Lung (tissue), 17 donors: ENCODE measurements at places on chromosomes 3 and 15. TPM values are rescaled to one million over a fixed set of nuclear protein-coding genes. Genes with fewer than 3 reads are reported as not detected.

Gene ACSBG1
- 3.5 TPM for total RNA-seq

Gene GP5
- total RNA-seq, result 1.1 TPM

DNA sequence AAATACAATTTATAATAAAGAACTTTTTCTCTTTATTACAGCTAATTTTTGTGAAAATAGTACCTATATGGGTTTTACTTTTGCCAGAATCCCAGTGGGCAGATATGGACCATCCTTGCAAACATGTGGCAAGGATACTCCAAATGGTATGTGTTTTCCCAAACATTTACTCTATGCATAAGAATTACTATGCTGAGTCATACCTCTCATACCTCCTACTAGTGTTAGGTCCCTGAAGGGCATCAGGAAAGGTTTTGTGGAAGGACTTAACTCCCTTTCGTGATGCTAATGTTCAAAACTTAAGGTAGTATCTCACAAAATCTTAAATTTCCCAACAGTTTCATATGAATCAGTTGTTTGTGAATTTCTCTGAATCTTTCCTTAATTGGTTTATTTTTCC, 21.3 kb downstream of the ADGRG7 start:
- no peaks in the 10 kb centered on the region for H3K27me3 ChIP-seq
- H3K36me3 ChIP-seq, result no peaks in the 10 kb centered on the region
- DNase-seq, result no peak
- H3K27ac ChIP-seq, result no peak overlapping the region

DNA sequence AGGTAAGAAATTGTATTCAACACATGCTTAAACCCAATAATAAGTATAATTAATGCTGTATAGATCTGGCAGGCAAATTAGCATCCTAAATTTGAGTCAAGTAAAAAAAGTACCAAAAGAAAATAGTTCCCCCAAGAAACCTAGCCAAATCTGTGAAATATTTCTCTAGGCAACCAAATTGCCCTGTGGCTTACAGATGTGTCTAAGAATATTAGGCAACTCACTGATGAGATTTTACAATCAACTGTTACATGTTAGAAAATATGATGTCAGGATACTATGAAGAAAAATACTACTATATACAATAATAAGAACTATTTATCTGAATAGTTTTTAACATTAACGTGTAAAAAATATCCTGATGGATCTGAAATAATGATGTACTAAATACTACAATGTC, 397.1 kb downstream of the TIGIT start:
- H3K27ac ChIP-seq, result no peak overlapping the region
- H3K4me3 ChIP-seq, result no peak overlapping the region
- no peak for DNase-seq

DNA sequence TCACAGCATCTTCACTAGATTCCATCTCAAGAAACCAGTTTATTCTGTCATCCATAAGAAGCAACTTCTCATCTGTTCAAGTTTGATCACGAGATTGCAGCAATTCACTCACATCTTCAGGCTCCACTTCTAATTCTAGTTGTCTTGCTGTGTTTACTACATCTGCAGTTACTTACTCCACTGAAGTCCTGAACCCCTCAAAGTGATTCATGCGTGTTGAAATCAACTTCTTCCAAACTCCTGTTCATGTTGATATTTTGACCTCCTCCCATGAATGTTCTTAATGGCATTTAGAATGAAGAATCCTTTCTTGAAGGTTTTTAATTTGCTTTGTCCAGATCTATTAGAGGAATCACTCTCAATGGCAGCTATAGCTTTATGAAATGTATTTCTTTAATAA, 287.6 kb upstream of the TBL1XR1 start:
- no peak overlapping the region for H3K4me3 ChIP-seq
- DNase-seq, result no peak
- no peaks in the 10 kb centered on the region for H3K36me3 ChIP-seq
- H3K27ac ChIP-seq, result no peak overlapping the region

GRCh38 chr15:63887630-63888029, 53.9 kb upstream of the HERC1 start:
- H3K4me3 ChIP-seq, result no peak overlapping the region
- H3K27me3 ChIP-seq, result no peaks in the 10 kb centered on the region
- no peaks in the 10 kb centered on the region for H3K36me3 ChIP-seq
- no peaks in the 10 kb centered on the region for H3K4me1 ChIP-seq
- DNase-seq, result no peak

GRCh38 chr3:89113893-89114840, 6.7 kb downstream of the EPHA3 start:
- H3K36me3 ChIP-seq, result no peaks in the 10 kb centered on the region
- H3K4me1 ChIP-seq, result no peaks in the 10 kb centered on the region
- DNase-seq, result peak; percentile 89
- peaks cover 12% of the 10 kb centered on the region for H3K27me3 ChIP-seq
- peak overlapping the region; percentile 2 for H3K4me3 ChIP-seq

GRCh38 chr3:15307580-15307979, 24.8 kb downstream of the SH3BP5 start:
- H3K27ac ChIP-seq, result no peak overlapping the region
- H3K4me1 ChIP-seq, result peaks cover 11% of the 10 kb centered on the region
- no peaks in the 10 kb centered on the region for H3K27me3 ChIP-seq
- no peak overlapping the region for H3K4me3 ChIP-seq
- no peaks in the 10 kb centered on the region for H3K36me3 ChIP-seq

GRCh38 chr15:31374489-31374888, 47.9 kb downstream of the KLF13 start:
- no peak overlapping the region for H3K4me3 ChIP-seq
- DNase-seq, result no peak
- H3K36me3 ChIP-seq, result no peaks in the 10 kb centered on the region
- no peaks in the 10 kb centered on the region for H3K27me3 ChIP-seq

- H3K27ac ChIP-seq, result no peak overlapping the region
- H3K36me3 ChIP-seq, result no peaks in the 10 kb centered on the region
- H3K4me1 ChIP-seq, result peaks cover 11% of the 10 kb centered on the region
- peak; percentile 75 for DNase-seq
- H3K27me3 ChIP-seq, result no peaks in the 10 kb centered on the region
Observed at GRCh38 chr3:117133066-117133465, 423.5 kb downstream of the TUSC7 start.

DNA sequence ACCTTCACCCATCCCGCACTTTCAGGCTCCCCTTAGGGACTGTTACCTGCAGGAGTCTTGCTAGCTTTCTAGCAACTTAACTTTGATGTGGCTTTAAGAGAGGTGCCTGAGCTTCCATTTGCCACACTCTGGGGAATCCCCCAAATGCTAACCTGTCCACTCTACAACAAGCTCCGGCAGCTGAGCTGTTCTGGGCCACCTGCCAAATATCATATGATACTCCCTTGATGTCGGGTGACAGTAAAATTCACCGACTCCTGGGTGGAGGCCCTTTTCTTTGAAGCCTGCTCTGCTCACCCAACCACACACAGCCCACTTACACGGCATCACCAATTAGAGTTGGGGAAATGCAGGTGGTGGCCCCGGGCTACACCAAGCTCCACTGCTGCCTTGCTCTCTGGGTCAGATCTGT, 38.0 kb upstream of the XCR1 start:
- no peak for DNase-seq
- no peak overlapping the region for H3K4me3 ChIP-seq
- peaks cover 2% of the 10 kb centered on the region for H3K4me1 ChIP-seq

DNA sequence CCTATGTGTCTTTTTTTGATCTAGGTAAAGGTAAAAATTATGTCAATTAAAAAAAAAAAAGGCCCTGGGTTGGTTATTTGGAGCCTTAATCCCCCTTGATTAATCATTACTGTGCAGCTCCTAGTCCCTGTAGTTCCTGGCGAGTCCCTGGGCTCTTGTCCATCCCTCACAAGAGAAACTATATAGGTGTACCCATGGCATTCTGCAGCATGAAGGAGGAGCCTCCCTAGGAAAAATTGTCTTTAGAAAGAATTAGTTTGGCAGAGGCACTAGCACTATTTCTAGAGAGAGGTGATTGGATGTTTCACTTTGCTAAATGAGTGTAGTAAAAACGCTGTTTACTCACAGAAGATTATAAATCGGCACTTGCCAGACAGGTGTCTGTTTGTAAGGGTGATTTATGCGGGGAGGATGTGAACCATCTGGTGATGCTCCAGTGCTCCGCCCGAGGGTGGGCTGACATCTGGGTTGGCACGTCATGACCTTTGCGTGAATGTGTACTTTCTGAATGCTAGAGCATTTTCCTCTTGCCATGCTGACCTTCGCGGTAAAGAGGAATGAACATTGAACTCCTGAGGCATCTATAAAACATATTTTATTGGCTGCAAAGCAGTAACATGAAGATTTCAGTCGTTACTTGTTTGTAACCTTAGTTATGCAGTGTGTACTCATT, 12.6 kb downstream of the PLCL2 start:
- no peak overlapping the region for H3K4me3 ChIP-seq
- H3K36me3 ChIP-seq, result no peaks in the 10 kb centered on the region
- H3K4me1 ChIP-seq, result no peaks in the 10 kb centered on the region
- DNase-seq, result no peak
- no peaks in the 10 kb centered on the region for H3K27me3 ChIP-seq

GRCh38 chr3:6667354-6667753, 193.6 kb upstream of the GRM7 start:
- H3K27ac ChIP-seq, result no peak overlapping the region
- no peak for DNase-seq

DNA sequence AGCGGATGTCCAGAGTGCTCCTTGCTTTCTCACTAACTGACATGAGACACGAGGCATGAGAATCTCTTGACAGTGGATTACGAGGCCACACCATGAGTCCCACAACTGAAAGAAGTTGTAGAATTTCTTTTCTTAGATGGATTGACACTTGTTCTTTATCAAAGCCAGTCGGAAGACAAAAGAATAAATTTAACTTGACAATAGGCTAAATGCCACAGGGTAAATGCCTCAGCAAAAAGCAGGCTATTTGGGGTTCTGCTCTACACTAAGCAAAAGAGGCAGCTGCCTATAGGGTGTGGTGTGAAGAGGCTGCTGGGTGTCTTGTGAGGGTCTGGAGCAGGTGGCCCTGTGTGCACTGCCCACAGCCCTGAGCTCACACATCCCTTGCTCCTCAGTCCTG, 135.1 kb upstream of the SEMA6D start:
- H3K36me3 ChIP-seq, result no peaks in the 10 kb centered on the region
- H3K27ac ChIP-seq, result no peak overlapping the region
- H3K4me1 ChIP-seq, result no peaks in the 10 kb centered on the region

- no peak overlapping the region for H3K4me3 ChIP-seq
- H3K27me3 ChIP-seq, result no peaks in the 10 kb centered on the region
- no peak for DNase-seq
- H3K36me3 ChIP-seq, result no peaks in the 10 kb centered on the region
- no peak overlapping the region for H3K27ac ChIP-seq
Observed at GRCh38 chr3:79005084-79005483, 762.7 kb downstream of the ROBO1 start.

DNA sequence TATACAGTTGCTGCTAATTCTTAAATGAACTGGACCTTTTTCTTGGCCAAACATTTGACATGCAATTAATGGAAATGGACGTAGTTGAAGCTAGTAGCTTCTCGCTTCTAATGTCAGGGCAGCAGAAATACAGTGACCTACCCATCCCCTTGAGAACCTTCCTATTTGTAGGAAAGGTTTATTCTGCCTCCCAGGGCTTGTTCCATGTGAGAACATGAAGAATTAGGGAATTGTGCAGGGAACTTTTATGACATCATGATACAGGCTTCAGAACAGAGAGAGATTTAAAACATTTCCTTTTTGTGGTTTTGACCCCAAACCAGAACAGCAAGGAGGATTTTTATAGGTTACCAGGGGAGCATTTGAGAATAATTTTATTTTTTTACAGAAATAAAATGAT, 406.6 kb upstream of the PPP2R3A start:
- no peaks in the 10 kb centered on the region for H3K4me1 ChIP-seq
- no peak for DNase-seq
- no peaks in the 10 kb centered on the region for H3K27me3 ChIP-seq
- no peak overlapping the region for H3K4me3 ChIP-seq
- no peak overlapping the region for H3K27ac ChIP-seq
- H3K36me3 ChIP-seq, result no peaks in the 10 kb centered on the region

- H3K4me1 ChIP-seq, result no peaks in the 10 kb centered on the region
- no peak overlapping the region for H3K27ac ChIP-seq
- no peaks in the 10 kb centered on the region for H3K27me3 ChIP-seq
- no peak for DNase-seq
- no peaks in the 10 kb centered on the region for H3K36me3 ChIP-seq
- H3K4me3 ChIP-seq, result no peak overlapping the region
Observed at GRCh38 chr15:61382927-61383326, 153.8 kb upstream of the RORA start.

DNA sequence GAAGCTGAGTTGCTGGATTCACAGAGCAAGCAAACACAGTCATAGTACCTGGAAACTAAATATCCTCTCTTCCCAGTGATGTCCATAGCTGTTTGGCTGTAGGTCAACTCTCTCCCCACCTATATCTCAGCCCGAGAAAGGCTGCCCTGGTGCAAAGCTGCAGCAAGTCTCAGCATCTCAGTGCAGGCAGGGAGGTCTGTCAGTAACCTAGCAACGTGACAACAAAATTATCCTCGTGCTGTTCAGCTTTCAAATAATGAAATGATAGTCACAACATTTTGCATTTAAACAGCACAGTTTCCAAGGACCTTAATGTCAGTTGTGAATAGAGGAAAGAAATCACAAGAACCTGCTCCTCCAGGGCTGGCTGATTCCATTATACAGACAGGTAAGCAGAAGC, 83.6 kb downstream of the CHST2 start:
- peak; percentile 56 for DNase-seq
- peaks cover 26% of the 10 kb centered on the region for H3K4me1 ChIP-seq
- H3K36me3 ChIP-seq, result no peaks in the 10 kb centered on the region
- H3K27ac ChIP-seq, result no peak overlapping the region
- H3K4me3 ChIP-seq, result no peak overlapping the region

DNA sequence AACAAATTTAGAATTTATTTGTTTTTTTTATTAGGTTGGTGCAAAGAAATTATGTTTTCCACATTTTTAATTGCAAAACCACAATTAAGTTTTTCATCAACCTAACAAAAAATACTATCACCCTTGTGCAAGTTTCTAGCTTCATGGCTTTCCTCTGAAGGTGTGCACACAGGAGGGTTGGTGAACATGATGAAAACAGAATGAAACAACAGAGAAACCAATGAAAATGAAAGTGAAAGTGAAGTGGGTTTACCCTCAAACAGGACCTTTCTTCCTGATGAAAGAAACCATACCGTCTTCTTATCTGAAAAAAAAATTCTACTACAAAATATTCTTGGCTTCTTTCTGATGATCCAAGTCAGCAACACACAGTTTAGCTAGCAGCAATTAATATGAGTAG, 71.9 kb upstream of the FEZF2 start:
- H3K27ac ChIP-seq, result no peak overlapping the region
- no peak for DNase-seq
- no peaks in the 10 kb centered on the region for H3K27me3 ChIP-seq

- no peaks in the 10 kb centered on the region for H3K36me3 ChIP-seq
- DNase-seq, result peak; percentile 59
- H3K4me1 ChIP-seq, result peaks cover 4% of the 10 kb centered on the region
Observed at GRCh38 chr3:15860014-15860934, 62.5 kb upstream of the ANKRD28 start.

GRCh38 chr3:49133226-49133951, 539 bp upstream of the LAMB2 start:
- peaks cover under 1% of the 10 kb centered on the region for H3K36me3 ChIP-seq
- H3K4me3 ChIP-seq, result peak overlapping the region; percentile 69
- DNase-seq, result peak; percentile 91
- no peaks in the 10 kb centered on the region for H3K27me3 ChIP-seq
- H3K27ac ChIP-seq, result peak overlapping the region; percentile 91
